ENCODE measurements at places on chromosomes 2 and 18.

GRCh38 chr2:137870682-137871081 lies 93.6 kb upstream of the HNMT start:
- H3K27ac ChIP-seq: no peak overlapping the region
- H3K27me3 ChIP-seq: no peaks in the 10 kb centered on the region
- H3K36me3 ChIP-seq: no peaks in the 10 kb centered on the region
- H3K4me1 ChIP-seq: no peaks in the 10 kb centered on the region
- DNase-seq: no peak
- no peak overlapping the region for H3K4me3 ChIP-seq

- no peaks in the 10 kb centered on the region for H3K4me1 ChIP-seq
- H3K27ac ChIP-seq: no peak overlapping the region
- H3K27me3 ChIP-seq: no peaks in the 10 kb centered on the region
- no peak overlapping the region for H3K4me3 ChIP-seq
Observed at GRCh38 chr18:55861266-55861665, 273.3 kb upstream of the TCF4 start.

GRCh38 chr2:161710131-161710915 lies 86.1 kb downstream of the SLC4A10 start:
- H3K36me3 ChIP-seq: no peaks in the 10 kb centered on the region
- no peak overlapping the region for H3K4me3 ChIP-seq
- H3K27ac ChIP-seq: no peak overlapping the region
- H3K4me1 ChIP-seq: no peaks in the 10 kb centered on the region
- DNase-seq: no peak

DNA sequence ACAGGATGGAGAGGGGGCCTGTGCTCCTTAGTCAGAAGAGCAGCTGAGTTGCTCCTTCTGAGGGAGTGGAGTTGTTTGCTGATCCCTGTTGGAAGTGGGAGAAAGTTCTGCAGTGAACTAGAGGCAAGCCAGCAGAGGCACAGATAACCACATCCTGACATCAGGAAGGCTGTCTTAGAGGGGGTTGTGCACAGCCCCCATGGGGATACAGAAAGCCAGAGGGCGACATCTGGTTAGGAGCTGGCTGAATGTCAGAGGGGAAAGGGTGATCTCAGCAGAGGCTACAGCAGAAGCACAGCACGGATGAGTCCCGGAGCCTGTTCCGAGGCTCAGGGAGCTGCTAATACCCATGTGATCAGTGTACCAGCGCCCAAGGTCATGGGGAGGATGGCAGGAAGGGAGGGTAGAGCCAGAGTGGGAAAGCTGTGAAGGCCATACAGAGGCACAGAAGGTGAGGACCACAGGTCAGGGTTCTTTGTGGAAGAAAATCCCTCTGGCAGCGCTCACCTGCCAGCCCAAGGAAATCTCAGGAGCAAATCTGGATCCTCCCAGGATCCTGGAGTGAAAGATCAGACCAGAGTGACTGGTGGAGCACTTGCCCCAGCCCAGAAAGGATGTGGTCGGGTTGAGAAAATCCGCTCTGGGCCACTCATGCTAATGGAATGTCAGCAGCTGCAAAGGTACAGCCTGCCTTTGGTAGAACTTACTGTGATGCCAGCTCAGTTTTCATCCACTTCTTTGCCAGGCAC lies 111.8 kb downstream of the STPG4 start:
- DNase-seq: no peak
- H3K4me1 ChIP-seq: peaks cover 9% of the 10 kb centered on the region
- H3K27ac ChIP-seq: peak overlapping the region; percentile 72
- no peaks in the 10 kb centered on the region for H3K27me3 ChIP-seq
- H3K4me3 ChIP-seq: no peak overlapping the region

GRCh38 chr2:23824777-23825212 lies 102.1 kb downstream of the ATAD2B start:
- no peaks in the 10 kb centered on the region for H3K27me3 ChIP-seq
- H3K27ac ChIP-seq: no peak overlapping the region
- H3K4me1 ChIP-seq: no peaks in the 10 kb centered on the region

DNA sequence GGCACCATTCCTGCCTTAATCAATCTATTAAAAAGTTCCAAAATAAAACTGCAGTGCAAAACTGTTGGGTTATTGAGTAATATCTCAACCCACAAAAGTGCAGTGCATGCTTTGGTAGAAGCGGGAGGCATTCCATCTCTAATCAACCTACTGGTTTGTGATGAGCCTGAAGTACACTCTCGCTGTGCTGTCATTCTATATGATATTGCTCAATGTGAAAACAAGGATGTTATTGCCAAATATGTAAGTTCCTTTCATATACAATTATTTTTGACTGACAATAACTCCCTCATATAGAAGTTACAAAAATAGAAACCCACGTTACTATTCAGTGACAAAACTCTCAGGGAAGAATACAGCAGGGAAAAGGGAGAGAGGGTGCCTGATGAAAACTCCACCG lies 43.0 kb downstream of the OSGEPL1 start:
- no peaks in the 10 kb centered on the region for H3K36me3 ChIP-seq
- no peak overlapping the region for H3K27ac ChIP-seq
- H3K4me3 ChIP-seq: no peak overlapping the region
- DNase-seq: no peak
- no peaks in the 10 kb centered on the region for H3K4me1 ChIP-seq
- no peaks in the 10 kb centered on the region for H3K27me3 ChIP-seq

DNA sequence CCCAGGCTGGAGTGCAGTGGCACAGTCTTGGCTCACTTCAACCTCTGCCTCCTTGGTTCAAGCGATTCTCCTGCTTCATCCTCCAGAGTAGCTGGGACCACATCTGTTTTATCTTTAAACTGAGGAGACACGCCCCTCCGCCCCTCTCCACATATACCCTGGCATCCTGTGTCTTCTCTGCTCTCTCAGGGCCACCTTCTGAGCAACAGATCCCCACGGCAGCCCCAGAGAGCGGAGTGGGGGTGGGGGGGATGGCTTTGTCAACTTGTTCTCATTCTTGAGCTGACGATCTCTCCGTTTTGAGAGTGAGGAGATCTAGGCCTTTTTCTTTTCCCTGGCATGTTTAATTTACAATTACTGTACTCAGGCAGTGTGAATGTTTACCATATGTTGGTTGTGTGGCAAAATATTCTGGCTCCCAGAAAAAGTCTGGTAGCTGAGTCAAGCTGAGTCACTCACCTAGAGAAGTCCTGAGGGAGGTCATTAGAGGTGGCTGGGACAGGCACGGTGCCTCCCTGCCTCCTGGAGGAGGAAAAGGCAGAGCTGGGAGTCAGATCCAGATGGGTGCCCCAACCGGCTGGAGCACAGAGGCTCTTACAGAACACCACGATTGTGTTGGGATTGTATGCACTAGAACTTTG lies 19.5 kb upstream of the ID2 start:
- no peak overlapping the region for H3K27ac ChIP-seq
- H3K4me3 ChIP-seq: no peak overlapping the region
- H3K4me1 ChIP-seq: peaks cover 8% of the 10 kb centered on the region
- no peaks in the 10 kb centered on the region for H3K36me3 ChIP-seq
- no peaks in the 10 kb centered on the region for H3K27me3 ChIP-seq
- DNase-seq: no peak

- H3K27ac ChIP-seq: peak overlapping the region; percentile 15
- peaks cover 16% of the 10 kb centered on the region for H3K4me1 ChIP-seq
- DNase-seq: peak; percentile 31
- no peaks in the 10 kb centered on the region for H3K27me3 ChIP-seq
Observed at GRCh38 chr2:109195193-109196045, 66.4 kb downstream of the SH3RF3 start.

DNA sequence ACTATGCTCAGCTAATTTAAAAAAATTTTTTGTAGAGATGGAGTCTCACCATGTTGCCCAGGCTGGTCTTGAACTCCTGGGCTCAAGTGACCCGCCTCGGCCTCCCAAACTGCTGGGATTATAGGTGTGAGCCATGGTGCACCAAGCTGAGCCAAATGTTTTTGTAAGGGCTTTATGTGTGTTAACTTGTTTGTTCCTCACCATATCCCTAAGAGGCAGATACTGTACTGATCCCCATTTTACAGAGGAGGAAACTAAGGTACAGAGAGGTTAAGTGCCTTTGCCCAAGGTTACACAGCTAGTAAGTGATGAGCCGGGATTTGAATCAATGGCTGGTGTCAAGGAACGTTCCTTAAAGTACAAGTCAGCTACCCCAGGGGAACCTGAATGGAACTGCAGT lies 85.3 kb upstream of the KLF7 start:
- H3K4me3 ChIP-seq: no peak overlapping the region
- H3K4me1 ChIP-seq: no peaks in the 10 kb centered on the region
- no peaks in the 10 kb centered on the region for H3K27me3 ChIP-seq
- no peak overlapping the region for H3K27ac ChIP-seq
- H3K36me3 ChIP-seq: no peaks in the 10 kb centered on the region

DNA sequence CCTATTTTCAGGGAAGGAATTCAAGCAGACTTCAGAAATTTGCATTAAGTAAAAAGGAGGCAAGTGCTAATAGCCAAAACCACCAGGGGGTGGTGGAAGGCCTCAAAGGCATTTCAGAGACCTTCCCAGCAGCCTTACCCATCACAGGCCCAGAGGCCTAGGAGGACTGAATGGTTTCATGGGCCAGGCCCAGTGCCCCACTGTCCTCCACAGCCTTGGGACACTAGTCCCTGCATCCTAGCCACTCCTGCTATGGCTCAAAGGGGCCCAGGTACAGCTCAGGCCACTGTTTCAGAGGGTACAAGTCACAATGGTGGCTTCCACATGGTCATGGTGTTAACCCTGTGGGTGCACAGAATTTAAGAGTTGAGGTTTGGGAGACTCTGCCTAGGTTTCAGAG lies 58.6 kb upstream of the CHAC2 start:
- H3K4me1 ChIP-seq: no peaks in the 10 kb centered on the region
- DNase-seq: no peak
- H3K36me3 ChIP-seq: peaks cover 12% of the 10 kb centered on the region
- no peak overlapping the region for H3K27ac ChIP-seq
- H3K27me3 ChIP-seq: no peaks in the 10 kb centered on the region

- DNase-seq: no peak
- H3K36me3 ChIP-seq: no peaks in the 10 kb centered on the region
- no peak overlapping the region for H3K27ac ChIP-seq
- H3K4me1 ChIP-seq: no peaks in the 10 kb centered on the region
- no peaks in the 10 kb centered on the region for H3K27me3 ChIP-seq
Observed at GRCh38 chr2:25062511-25062917, 20.6 kb downstream of the EFR3B start.

DNA sequence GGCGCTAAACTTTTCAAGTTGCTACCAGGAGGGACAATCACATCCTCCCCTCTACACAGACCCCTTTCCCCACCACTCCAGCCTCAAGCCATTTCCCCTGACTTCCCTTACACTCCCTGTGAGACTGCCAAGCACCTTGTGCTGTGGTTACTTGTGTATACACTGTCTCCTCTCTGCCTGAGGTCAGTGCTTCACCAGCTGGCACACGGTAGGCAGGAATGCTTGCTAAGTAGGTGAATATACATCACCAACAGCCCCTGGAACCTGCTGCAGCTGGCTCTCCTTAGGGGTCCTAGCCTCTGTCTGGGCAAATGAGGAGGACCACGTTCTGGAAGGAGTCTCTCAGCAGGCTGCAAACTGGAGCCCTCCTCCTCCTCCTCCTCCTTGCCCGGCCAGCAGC lies 38.3 kb upstream of the ACAA2 start:
- no peaks in the 10 kb centered on the region for H3K4me1 ChIP-seq
- H3K27me3 ChIP-seq: no peaks in the 10 kb centered on the region
- H3K4me3 ChIP-seq: no peak overlapping the region
- no peaks in the 10 kb centered on the region for H3K36me3 ChIP-seq
- H3K27ac ChIP-seq: no peak overlapping the region

- H3K4me1 ChIP-seq: no peaks in the 10 kb centered on the region
- no peaks in the 10 kb centered on the region for H3K36me3 ChIP-seq
- H3K27ac ChIP-seq: no peak overlapping the region
- no peaks in the 10 kb centered on the region for H3K27me3 ChIP-seq
- H3K4me3 ChIP-seq: no peak overlapping the region
Observed at GRCh38 chr18:22667616-22668422, 250.1 kb upstream of the CTAGE1 start.

DNA sequence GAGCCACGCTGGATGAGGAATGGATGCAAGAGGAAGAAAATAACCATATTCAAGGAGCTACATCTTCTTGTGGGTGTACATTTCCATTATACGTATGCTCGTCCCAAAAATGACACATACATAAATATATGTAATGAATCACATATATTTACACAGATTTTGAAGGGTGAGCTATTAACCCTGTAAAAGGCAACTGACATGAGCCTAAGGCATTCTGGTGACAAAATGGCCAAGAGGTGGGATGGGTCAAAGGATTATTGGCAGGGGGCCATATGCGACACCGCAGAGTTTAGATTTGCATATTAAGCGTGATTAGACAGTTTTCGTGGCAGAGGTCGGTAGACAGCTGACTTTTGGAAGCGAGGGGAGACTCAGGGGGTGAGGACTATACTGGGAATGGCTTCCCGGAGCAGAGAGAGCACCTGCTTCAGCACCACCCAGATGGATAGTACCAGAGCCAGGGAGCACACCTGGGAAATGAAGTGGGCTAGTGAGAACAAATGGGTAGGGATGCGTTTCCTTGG lies 431 bp upstream of the CNRIP1 start:
- H3K4me1 ChIP-seq: peaks cover 8% of the 10 kb centered on the region
- H3K36me3 ChIP-seq: no peaks in the 10 kb centered on the region
- no peaks in the 10 kb centered on the region for H3K27me3 ChIP-seq
- H3K27ac ChIP-seq: peak overlapping the region; percentile 76

- H3K27ac ChIP-seq: no peak overlapping the region
- no peaks in the 10 kb centered on the region for H3K27me3 ChIP-seq
- no peaks in the 10 kb centered on the region for H3K36me3 ChIP-seq
- no peak for DNase-seq
- H3K4me3 ChIP-seq: no peak overlapping the region
Observed at GRCh38 chr2:165079432-165079831, 124.1 kb upstream of the SLC38A11 start.

- DNase-seq: no peak
- no peak overlapping the region for H3K27ac ChIP-seq
- no peaks in the 10 kb centered on the region for H3K36me3 ChIP-seq
- H3K4me1 ChIP-seq: no peaks in the 10 kb centered on the region
Observed at GRCh38 chr2:9715238-9715637, 84.4 kb upstream of the YWHAQ start.

GRCh38 chr18:45104049-45104395 lies 423.3 kb downstream of the SETBP1 start:
- no peak for DNase-seq
- H3K4me1 ChIP-seq: no peaks in the 10 kb centered on the region
- H3K27me3 ChIP-seq: no peaks in the 10 kb centered on the region
- no peak overlapping the region for H3K4me3 ChIP-seq
- H3K27ac ChIP-seq: no peak overlapping the region

GRCh38 chr2:115910270-115910669 lies 1467.8 kb downstream of the DPP10 start:
- no peaks in the 10 kb centered on the region for H3K27me3 ChIP-seq
- no peak overlapping the region for H3K27ac ChIP-seq
- H3K36me3 ChIP-seq: no peaks in the 10 kb centered on the region
- no peaks in the 10 kb centered on the region for H3K4me1 ChIP-seq
- no peak for DNase-seq
- no peak overlapping the region for H3K4me3 ChIP-seq

- no peaks in the 10 kb centered on the region for H3K4me1 ChIP-seq
- peak; percentile 45 for DNase-seq
- H3K27ac ChIP-seq: peak overlapping the region; percentile 3
- H3K27me3 ChIP-seq: no peaks in the 10 kb centered on the region
- peaks cover 5% of the 10 kb centered on the region for H3K36me3 ChIP-seq
Observed at GRCh38 chr2:25257931-25258846, 83.5 kb downstream of the DNMT3A start.

GRCh38 chr18:21672521-21673267 lies 31.9 kb downstream of the ABHD3 start:
- no peaks in the 10 kb centered on the region for H3K36me3 ChIP-seq
- no peaks in the 10 kb centered on the region for H3K4me1 ChIP-seq
- no peak overlapping the region for H3K4me3 ChIP-seq
- no peaks in the 10 kb centered on the region for H3K27me3 ChIP-seq
- no peak for DNase-seq

GRCh38 chr2:98467652-98468051 lies 23.0 kb downstream of the INPP4A start:
- no peaks in the 10 kb centered on the region for H3K36me3 ChIP-seq
- H3K27me3 ChIP-seq: no peaks in the 10 kb centered on the region
- DNase-seq: no peak
- peaks cover 9% of the 10 kb centered on the region for H3K4me1 ChIP-seq
- H3K27ac ChIP-seq: no peak overlapping the region
- H3K4me3 ChIP-seq: no peak overlapping the region

Data from kidney (tissue), 22 donors.